ENCODE measurements at places on chromosomes 5 and 9.

- no peak for DNase-seq
These were observed 64.8 kb downstream of the PAX5 start for GRCh38 chr9:36969216-36969771.

DNA sequence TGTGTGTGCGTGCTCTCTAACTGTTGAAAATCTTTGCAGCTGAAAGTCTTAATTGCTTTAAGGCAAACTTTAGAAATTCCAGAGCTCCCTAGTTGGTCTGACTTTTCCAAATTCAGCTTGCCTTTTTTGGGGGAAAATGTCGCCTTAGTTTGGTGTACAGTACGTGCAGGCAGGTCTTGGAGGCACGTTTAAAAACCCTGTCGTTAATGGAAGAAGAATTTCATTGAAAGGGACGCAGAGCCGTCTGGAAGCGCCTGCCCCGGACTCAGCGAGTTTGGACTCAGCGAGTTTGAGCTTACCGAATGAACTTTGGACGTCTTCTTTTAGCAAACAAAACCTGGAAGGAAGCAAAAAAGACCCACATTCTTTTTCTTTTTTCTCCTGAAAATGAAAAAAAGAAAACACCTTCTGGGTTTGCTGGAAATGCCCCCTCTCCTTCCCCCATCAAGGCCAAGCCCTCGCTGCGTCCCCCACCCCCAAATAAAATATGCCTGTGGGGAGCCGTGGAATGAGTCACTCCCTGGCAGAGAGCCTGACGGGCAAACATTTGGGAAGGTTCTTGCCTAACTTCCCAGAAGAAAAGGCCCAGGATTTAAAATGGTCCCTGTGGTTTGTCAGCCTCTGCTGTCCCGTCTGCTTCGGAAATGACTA, 1.5 kb downstream of the NEK6 start:
- DNase-seq, result peak; percentile 72

DNA sequence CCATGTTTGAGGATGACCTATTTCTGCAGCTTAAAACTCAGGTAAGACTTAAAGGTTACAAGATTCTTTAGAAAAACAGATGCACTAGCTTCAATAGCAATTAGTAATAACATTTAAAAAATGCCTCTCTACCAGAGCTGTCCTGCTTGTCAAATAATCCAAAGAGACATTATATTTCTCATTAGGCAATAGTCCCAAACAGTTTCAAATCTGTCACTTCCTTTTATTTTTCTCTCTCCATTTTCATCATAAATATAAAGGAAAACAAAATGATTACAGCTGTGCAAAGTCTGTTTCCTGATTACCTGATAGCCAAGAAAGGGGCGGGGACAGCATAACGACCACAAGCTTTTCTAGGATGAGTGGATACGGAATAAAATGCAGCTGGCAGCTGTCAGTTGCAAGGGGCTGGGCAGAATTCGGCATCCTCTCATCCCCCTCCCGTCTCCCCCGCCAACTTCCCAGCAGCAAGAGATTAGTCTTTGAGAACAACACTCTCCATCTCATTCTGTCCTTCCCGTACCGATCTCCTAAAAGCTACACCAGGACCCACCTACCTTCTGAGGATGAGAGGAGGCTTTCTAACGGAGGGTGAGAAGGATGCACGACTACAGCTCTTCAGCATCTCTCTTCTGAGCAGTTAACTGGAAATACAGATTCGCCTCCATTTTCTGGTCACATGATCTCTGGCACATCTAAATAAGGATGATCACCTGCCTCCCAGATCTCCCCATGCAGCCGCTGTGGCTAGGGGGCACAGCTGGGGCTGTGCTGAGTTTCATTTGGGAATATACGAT, 72.5 kb upstream of the PCA3 start:
- peak; percentile 72 for DNase-seq

DNA sequence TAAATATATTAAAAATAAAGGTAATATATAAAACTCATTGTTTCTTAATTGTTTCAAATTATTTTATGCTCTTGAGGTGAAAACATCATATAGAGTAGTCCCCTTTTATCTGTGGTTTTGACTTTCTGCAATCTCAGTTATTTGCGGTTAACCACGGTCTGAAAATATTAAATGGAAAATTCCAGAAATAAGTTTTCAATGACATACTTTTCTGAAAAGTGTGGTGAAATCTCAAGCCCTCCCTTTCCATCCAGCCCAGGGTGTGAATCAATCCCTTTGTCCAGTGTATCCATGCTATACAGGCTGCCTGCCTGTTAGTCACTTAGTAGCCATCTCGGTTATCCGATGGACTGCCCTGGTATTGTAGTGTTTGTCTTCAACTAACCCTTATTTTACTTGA, 546.7 kb upstream of the DMAC1 start:
- no peak for DNase-seq

DNA sequence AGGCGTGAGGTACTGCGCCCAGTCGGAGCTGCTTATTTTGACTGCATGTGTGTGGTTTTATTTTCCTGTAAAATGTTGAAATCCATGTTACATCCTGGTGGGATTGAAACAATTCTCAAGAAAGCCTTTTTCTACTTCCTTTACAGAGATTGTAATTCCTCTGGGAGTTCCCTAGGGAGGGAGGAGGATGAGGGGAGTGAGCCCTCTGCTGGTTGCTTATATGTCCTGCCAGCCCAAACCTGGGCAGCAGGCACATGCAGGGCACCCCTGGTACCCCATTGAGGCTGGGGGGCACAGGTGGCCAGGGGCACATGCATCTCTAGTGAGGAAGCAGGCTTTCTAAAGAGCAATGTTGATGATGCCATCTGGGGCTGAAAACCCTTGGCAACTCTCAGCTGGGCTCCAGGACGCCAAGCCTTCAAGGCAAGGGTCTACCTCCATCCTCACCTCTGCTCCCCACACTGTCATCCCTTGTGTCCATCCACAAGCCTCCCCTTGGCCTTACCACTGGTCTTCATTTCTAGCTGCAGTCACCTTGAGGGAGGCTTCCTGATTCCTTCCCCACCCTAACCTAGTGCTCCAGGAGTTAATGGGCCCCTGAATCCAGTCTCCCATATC, 84.7 kb upstream of the TNFSF8 start:
- no peak for DNase-seq

DNA sequence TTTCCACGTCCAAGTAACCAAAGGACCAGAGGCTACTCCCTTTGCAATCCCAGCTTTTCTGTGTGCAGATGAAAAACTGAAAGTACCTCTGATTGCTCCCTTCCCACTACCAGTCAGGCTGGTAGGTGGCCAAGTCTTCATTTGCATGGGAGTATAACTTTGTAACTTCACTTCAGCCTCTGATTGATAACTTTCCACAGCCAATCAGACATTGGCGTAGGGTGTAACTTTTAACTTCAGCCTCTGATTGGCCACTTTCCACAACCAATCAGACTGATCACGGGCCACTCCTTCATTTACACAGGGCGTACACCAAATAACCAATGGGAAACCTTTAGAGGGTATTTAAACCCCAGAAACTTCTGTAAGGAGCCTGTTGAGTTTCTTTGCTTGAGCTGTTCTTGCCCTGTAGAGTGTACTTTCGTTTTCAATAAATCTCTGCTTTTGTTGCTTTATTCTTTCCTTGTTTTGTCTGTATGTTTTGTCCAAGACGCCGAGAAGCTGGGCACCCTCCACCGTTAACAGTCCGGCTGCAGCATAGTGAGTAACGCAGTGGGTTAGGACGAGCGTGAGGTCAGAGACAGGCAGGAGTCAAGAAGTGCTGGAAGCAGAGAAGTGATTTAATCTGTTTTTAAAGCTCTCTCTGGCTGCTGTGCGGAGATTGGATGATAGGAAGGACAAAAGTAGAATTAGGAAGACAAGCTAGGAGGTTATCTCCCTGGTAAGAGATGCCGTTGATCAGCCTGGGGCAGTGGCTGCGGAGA, 3.5 kb upstream of the EXOSC2 start:
- no peak for DNase-seq

- no peak for DNase-seq
These were observed 718 bp downstream of the DEPDC1B start for GRCh38 chr5:60699288-60699608.

DNA sequence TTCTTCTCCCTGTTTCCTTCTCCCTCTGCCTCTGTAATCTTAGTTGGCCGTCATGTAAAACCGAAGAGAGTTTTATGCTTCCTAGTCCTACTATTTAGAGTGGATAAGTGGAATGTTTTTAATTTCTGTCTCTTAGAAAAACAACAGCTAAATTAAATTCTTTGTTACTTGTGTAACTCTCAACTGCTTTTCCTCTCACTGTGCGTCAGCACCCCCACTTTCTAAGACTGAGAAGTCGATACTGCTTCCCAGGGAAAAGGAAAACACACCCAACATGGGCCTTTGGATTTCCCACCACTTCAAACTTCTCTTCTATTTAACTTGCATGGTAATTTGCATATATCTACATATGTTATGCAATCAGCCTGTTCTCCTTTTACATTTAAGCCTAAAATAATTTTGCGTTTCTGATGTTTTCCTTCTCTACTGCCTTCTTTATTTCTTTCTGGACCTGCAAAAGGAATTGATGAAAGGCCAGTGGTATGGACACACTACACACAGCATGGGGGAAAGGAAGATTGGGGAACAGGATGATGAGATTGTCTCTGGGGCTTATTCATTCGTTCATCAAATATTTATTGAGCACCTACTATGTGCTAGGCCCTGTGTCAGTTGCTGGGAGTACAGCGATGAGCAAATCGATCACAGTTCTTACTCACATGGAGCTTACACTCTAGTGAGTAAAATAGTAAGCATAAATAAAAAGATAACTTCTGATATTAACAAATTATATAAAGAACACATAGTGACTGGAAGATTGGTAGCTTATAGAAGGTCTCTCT, 52.5 kb upstream of the CTNNA1 start:
- no peak for DNase-seq

- no peak for DNase-seq
These were observed 66.7 kb downstream of the MRPL36 start for GRCh38 chr5:1732945-1733344.
